ENCODE measurements at places on chromosomes 3 and 15.

GRCh38 chr3:50336452-50337174 lies 4.0 kb downstream of the RASSF1 start:
- DNase-seq: no peak

- no peak for DNase-seq
Observed at GRCh38 chr15:70801109-70801508, 37.8 kb upstream of the UACA start.

- DNase-seq: no peak
Observed at GRCh38 chr3:77412584-77412983, 372.7 kb downstream of the ROBO2 start.

DNA sequence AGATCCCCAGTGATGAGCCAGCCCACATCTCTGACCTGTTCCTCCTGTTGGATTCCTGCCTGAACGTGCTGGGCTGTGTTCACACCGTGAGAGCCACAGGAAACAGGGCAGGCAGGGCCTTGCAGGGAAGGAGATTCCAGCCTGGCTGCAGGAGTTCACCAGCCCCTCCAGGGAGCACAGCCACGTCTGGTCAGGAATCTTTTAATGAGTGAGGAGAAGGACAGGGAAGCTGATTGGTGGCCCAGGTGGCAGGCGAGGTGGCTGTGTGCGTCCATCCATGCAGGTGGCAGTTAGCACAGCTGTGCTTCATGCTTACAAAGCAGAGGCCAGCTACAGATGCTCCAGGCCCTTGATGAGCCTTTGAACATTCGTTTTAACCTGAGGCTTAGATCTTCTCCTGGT lies 10.5 kb downstream of the LRRK1 start:
- DNase-seq: no peak

GRCh38 chr15:99425657-99426301 lies 140.0 kb upstream of the MEF2A start:
- DNase-seq: no peak

- DNase-seq: no peak
Observed at GRCh38 chr3:35064761-35065160, 574.6 kb upstream of the ARPP21 start.

GRCh38 chr3:108493862-108494261 lies 16.5 kb downstream of the MYH15 start:
- DNase-seq: no peak

- DNase-seq: no peak
Observed at GRCh38 chr3:83928903-83929302, 1029.9 kb upstream of the CADM2 start.

- DNase-seq: no peak
Observed at GRCh38 chr3:66179793-66180192, 41.0 kb upstream of the SLC25A26 start.

- DNase-seq: no peak
Observed at GRCh38 chr3:127044996-127045395, 62.1 kb downstream of the PLXNA1 start.

- DNase-seq: no peak
Observed at GRCh38 chr3:141246224-141246957, 14.8 kb downstream of the PXYLP1 start.

DNA sequence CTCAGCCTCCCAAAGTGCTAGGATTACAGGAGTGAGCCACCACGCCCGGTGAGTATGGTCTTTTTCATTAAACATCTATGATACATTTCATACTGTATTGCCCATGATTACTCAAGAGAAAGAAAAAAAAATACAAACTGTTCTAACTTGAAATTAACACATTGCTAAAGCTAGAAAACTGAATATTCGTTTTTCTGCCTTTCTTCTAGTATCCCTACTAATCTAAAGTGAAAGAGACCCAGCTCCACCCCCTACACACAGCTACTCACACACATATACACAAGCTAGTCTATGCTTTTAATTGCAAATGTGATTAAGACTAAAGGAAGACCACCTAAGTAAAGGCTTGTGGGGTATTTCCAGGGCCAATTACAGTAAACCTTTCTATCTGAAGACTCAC lies 43.1 kb downstream of the INO80 start:
- DNase-seq: no peak

GRCh38 chr3:117809186-117810081 lies 1099.9 kb downstream of the TUSC7 start:
- DNase-seq: no peak

GRCh38 chr3:88291486-88291885 lies 141.7 kb downstream of the C3orf38 start:
- DNase-seq: no peak

DNA sequence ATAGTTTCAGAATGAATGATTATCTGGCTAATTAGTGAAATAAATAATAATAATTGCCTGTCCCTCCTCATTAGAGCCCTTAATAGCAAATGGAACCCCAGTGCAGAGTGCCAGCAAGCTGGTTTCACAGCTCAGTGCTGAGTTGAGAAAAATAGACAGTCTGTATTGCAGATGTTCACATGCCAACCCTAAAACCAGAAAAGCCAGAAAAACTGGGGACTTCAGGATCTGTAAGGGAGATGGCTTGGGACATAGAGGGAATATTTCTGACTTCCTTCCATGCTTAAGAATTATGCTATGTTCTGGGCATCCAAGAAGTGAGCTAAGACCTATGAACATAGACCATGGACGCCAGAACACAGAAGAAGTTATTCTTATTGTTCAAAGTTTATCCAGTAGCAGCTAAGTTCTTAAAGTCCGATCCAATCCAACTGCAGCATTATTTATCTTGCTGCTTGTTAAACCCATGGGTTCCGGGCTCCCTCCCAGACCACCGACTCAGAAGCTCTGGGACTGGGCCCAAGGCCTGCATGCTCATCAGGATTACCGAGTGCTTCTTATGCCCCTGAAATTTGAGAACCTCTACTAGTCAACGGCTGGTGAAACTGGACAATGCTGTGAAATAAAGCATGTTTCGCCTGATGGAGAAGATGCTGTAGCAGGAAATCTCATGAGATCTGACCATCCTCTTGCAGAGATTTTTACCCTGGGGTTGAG lies 158.3 kb downstream of the FOXB1 start:
- DNase-seq: no peak

- DNase-seq: no peak
Observed at GRCh38 chr15:67753891-67754290, 71.4 kb upstream of the SKOR1 start.

DNA sequence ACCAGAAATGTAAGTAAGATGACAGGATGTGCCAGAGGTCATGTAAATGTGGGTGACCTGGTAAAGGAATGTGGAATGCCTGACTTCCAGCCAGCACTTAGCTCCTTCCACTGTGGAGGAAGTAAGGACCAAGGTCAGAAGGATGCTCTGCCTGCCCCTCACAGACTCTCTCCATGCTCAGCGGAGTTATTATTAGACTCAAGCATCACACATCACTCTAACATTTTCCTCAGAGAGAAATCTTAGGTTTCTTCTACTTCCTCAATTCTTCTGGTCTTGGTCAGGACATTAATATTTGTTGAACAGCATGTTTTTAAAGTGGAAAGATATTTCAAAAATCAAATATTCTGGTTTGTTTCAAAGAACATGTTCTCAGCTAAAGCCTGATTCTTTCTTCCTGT lies 231.4 kb upstream of the WNT5A start:
- DNase-seq: no peak
